Daoy (cell line): ENCODE measurements at places on chromosomes 12 and 14. TPM values are rescaled to one million over a fixed set of nuclear protein-coding genes. Genes with fewer than 3 reads are reported as not detected.
A peak's percentile ranks its signal among the peaks of the same experiment; 100 is the strongest.

DNA sequence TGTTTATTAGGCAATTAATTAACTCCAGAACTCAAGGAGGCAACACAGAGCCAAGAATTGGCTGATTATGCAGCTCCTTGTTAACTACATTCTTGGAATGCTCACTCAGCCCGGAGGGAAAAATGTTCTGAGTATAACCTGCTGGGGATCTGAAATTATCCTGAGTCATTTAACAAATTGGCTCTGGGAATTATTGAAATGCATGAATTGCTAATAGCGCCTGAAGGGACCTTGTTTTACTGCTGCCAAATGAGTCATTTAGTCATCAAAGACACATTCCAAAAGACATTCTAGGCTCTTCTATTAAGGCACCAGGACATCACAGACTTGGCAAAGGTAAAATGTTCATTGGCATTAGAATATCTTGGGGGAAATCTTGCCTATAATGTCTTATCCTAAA, 13.0 kb downstream of the TMEM52B start:
- peak; percentile 25 for DNase-seq

GRCh38 chr12:40834321-40834720, 142.1 kb downstream of the CNTN1 start:
- no peak for DNase-seq

- no peak for DNase-seq
Measured at GRCh38 chr12:67681941-67682620, 33.5 kb downstream of the DYRK2 start.

DNA sequence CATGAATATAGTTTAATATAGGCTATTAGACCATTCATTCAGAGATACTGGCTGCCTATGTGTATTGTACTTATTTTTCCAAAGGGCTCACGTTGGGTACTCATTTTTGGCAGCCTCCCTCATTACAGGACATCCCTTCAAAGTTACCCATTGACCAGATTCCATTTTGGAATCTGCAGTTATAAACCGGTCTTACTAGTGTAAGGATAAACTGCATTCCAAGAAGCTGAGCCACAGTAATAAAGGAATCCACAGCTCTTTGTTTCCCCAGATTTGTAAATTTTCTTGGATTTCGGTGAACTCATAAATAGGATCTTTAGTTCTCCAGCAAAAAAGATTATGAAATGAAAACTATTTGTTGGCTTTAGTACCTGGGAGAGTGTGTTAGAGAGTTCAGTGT, 18.9 kb upstream of the CFL2 start:
- no peak for DNase-seq

DNA sequence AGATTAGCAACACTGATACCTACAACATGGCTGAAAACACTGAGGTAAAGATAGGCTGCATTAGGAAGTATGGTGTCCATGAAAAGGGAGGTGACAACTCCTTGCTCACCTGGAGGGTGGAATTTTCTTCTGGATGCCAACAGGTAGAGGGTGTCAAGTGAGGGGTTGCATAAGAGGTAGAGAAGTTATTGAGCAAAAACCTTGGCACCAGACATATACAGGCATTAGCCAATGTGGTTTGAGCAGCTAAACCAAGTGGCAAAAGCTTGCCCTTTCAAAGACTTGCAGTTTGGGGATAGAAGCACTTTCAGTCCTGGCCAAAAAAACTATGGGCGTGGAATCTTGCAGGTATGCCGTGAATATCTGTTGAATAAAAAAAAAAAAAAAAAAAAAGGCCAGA, 3.8 kb downstream of the RITA1 start:
- DNase-seq: no peak

DNA sequence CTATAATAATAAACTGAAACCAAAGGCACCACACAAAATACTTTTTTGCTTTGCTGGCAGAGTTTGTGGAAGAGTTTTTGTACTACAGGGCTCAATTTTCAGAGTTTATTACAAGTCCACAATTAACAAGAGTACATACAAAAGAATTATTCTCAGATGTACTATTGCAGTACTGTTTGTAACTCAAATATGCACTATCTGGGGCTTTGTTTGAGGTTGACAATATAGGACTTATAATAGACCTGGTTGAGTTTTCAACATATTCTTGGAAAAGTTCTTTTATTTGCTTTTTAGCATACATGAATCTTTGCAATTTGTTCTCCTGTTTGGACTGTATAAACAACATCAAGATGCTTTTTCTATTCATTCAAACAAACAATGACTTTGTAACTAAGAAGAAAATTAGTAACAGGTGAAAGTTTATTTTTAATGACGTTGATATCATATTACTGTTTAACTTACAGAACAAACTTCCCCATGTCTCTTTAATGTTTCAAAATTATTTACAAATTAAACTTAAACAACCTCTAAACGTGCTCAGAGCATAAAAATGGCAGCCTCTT, 407.4 kb upstream of the PRICKLE1 start:
- DNase-seq: no peak

DNA sequence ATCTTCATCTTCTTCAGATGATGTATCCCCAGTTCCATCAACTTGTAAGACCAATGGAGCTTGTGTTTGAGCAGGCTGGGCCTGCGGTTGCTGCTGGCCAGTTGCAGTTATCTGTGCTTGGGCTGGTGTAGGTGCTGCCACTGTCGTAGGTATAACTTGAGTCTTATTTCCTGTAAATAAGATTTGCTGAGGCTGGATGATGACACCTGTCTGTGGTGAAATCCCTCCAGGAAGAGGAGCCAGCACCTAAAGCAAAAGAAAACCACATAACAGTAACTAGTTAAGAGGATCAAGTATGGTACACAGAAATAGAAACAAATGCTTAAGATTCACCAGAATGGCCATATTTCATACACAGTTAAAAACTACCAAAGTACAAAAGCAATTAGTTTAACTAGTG, 28.2 kb downstream of the GTF2A1 start:
- DNase-seq: no peak

- DNase-seq: no peak
Measured at GRCh38 chr14:55572578-55572977, 7.4 kb upstream of the KTN1 start.

LMO3 gene
- total RNA-seq: 0.33 and 1.1 TPM in 2 replicates

DNA sequence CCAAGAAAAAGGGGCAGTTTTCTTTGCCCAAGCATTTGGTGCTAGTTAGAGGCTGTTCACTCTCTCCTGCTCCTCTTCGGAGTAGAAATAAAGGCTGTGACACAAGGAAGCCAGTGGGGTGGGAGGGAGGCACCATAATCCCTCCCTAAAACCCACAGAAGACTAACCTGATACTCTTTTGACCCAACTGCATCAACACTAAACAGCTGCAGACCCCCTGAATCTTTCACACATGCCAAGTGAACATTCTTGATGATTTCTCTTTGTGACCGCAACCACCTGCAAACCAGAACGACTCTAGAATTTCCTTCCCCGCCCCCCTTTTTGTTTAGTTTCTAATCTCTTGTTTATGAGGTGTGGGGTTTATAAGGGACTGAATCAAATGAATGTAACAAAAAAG, 175.8 kb upstream of the BCL2L14 start:
- DNase-seq: no peak

ERBB3 gene
- total RNA-seq: 0.63 TPM in 1 of 2 replicates, not detected in the other

EFS gene
- total RNA-seq: 0.80 and 1.4 TPM in 2 replicates

RAB21 gene
- total RNA-seq: 50.6 and 51.0 TPM in 2 replicates

MLXIP gene
- 3.4 and 7.1 TPM in 2 replicates for total RNA-seq

- DNase-seq: no peak
Measured at GRCh38 chr14:75610834-75611233, 32.4 kb downstream of the FLVCR2 start.

- DNase-seq: peak; percentile 96
Measured at GRCh38 chr12:5441497-5442236, 9.8 kb downstream of the NTF3 start.

DNA sequence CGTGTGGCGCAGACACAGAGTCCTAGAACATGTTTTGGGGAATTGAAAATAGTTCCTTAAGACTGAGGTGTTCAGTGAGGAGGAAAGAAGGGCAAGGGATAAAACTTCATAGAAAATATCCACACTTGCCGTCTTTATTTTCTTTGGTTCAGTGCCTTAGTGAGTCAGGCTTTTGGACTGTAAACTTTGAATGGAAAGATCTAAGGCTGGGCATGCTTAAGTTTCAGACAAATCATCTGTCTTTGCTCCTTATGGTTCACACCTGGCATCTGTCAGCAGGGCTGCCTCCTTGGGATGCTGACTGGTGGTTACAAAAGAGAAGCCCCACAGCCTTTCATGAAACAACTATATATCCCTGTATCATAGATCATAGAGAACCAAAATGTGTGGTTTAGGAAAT, 136.3 kb upstream of the PRICKLE1 start:
- peak; percentile 64 for DNase-seq

RTL1 gene
- not detected in 2 replicates for total RNA-seq

DNA sequence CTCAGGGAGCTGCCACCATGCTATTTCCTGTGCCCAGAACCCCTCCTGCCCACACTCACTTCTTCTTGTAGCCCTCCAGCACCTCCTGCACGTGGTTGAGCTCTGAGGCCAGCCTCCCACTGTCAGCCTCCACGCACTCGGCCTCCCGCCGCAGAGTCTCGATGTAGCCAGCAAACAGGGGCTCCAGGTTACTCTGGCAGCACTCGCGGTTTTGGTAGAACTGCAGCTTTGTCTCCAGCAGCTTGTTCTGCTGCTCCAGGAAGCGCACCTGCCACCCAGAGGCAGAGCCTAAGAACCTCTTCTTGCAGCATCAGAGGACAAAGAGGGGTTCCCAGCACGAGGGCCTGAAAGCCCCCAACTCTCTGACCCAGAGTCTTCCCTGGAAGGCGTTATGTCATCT, 2.1 kb downstream of the KRT83 start:
- DNase-seq: no peak

- no peak for DNase-seq
Measured at GRCh38 chr14:79947440-79948054, 263.8 kb downstream of the DIO2 start.

KCNC2 gene
- not detected in 2 replicates for total RNA-seq

GRCh38 chr14:71190770-71191374, 283.6 kb downstream of the PCNX1 start:
- no peak for DNase-seq

DHH gene
- not detected in 2 replicates for total RNA-seq

DNA sequence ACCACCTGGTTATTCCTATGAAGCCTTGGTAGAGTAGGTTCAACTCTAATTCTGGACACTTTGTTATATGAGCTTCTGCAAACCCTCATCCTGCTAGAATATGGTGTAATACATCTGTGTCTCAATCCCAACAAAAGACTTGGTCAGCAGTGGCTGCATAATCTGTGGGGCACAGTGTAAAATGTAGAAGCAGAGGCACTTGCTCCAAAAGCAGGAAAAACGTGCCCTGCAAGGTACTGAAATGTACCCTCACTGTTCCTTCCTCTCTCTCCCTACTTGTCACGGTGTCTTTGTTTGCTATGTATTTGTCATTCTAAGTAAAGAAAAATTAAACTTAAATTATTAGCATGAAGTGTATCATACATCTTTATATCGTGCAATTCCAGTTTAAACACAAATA, 267.9 kb downstream of the BCL11B start:
- no peak for DNase-seq

GRCh38 chr12:3661028-3661427, 91.9 kb downstream of the CRACR2A start:
- DNase-seq: no peak

- DNase-seq: no peak
Measured at GRCh38 chr14:77883847-77884238, 83.9 kb downstream of the ADCK1 start.

FICD gene
- 4.2 and 5.1 TPM in 2 replicates for total RNA-seq

MORN3 gene
- total RNA-seq: 0.80 TPM in 1 of 2 replicates, not detected in the other

DNA sequence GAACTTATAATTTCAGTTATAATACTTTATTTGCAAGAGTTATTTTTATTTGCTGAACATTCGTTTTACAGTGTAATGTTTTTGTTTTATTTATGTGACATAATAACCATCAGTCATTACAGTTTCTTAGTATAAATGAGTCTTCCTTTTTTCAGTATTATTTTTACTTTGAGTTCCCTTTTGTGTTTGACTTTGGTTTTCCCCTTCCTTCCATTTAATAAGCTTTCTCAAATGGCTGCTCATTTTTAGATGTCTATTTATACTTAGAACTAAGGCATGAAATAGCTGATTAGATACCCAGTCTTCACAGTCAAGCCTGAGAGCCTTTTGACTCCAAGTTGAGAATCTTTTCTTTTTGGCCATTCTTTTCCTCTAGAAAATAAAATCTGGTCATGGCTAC, 404.5 kb downstream of the LRFN5 start:
- no peak for DNase-seq

- DNase-seq: no peak
Measured at GRCh38 chr12:105640761-105641160, 310.3 kb downstream of the C12orf75 start.

DNA sequence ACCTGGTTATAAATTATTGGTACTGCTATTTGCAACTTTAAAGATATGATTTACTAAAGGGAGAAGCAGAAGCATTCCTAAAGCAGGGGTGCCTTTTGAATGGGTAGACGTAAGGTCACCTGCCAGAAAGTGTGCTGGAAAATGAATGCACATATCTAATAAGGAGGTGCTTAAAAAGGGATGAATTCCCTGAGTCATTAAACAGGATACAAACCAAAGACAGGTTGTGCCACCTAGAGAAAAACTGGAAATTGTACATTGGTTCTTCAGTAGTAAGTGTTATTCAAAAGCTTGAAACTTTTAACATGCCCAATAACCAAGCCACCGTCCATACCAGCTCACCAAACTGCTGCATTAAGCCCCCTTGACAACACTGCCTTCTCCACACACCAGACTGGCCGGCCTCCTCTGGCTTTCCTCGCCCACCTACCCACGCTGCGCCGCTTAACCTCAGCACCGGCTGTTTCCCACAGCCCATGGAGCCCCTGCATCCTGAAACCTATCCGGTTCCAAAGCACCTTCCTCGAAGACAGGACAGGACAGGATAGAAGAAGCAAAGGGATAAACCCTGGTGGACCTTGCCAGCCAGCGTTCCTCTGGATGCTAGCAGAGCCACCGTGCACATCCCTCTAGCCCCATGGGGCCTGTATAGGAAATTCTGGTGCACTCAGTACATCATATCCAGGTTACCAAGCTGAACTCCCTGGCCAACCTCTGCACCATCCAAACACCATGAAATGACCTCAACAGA, 201.5 kb upstream of the CAND1 start:
- no peak for DNase-seq

GRCh38 chr14:103137689-103138300, 14.5 kb downstream of the TNFAIP2 start:
- DNase-seq: no peak

KRT2 gene
- total RNA-seq: 0.03 and 0.40 TPM in 2 replicates

LALBA gene
- total RNA-seq: not detected in 2 replicates

DNA sequence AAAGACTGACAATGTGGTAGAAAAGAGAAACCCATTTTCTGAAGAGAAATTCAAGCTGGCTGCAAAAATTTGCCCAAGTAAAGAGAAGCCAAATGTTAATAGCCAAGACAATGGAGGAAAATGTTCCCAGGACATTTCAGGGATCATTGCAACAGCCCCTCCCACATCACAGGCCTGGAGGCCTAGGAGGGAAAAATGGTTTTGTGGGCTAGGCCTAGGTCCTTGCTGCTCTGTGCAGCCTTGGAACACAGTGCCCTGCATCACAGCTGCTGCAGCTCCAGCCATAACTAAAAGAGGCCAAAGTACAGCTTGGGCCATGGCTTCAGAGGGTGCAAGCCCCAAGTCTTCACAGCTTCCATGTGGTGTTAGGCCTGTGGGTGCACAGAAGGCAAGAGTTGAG, 332.4 kb upstream of the LRIG3 start:
- no peak for DNase-seq

HOXC4 gene
- total RNA-seq: 2.4 and 4.7 TPM in 2 replicates

- no peak for DNase-seq
Measured at GRCh38 chr12:16482726-16483125, 123.2 kb downstream of the LMO3 start.

GRCh38 chr14:57025456-57025855, 215.2 kb upstream of the OTX2 start:
- no peak for DNase-seq

GRCh38 chr12:45124485-45125155, 73.7 kb upstream of the DBX2 start:
- DNase-seq: no peak

GRCh38 chr14:87866116-87866515, 126.9 kb downstream of the GALC start:
- DNase-seq: no peak
